ENCODE measurements at places on chromosomes 1 and 21.

- DNase-seq, result no peak
These were observed 69.5 kb downstream of the RHOU start for GRCh38 chr1:228804640-228805413.

DNA sequence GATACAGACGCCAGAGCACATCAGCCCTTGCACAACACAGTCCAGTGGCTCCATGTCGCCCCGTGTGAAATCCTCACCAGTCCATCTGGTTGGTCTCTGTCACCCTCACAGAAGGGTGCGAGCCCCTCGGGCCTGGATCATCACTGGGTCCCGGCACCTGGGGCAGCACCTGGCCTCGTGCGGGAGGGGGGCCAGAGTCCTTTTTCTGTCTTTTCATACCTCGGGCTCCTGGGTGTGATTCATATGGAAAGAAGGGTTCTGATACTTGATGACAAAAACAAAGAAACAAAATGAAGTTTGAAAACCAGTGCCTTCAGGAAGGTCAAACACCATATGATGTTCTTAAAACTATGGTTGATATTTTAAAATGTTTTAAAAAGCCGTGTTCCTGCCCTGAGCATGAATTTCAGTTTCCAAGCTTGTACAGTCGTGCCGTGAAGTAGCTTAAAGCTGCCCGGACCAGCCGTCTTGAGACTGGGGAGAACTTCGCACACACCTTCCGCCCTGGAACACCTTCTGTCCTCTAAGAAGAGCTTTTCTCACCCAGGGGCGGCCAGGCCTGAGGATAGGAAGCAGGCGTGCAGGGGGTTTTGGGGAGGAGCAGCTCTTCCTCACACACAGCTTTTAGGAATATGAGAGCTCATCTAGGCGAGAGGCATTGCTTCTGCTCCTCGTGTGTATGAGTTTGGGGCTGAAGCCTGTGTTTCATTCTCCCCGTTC is 35.2 kb downstream of the SLC37A1 start:
- DNase-seq, result no peak

DNA sequence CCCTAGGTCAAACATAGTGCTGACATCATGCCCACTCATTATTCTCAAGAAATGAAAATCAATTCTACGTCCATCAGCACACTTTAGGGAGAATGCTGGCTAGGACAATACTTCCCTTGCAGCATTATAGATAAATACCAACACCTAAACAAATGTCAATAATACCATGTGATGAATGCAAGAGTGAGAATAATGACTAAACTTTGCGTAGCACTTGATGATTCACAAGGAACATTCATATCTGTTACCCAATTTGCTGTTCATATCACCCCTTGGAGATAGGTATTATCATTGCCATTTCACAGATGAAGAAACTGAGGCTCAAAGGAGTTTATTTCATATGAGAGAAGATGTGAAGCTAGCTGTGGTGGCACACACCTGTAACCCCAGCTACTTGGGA is 24.8 kb upstream of the EPS15 start:
- DNase-seq, result no peak

DNA sequence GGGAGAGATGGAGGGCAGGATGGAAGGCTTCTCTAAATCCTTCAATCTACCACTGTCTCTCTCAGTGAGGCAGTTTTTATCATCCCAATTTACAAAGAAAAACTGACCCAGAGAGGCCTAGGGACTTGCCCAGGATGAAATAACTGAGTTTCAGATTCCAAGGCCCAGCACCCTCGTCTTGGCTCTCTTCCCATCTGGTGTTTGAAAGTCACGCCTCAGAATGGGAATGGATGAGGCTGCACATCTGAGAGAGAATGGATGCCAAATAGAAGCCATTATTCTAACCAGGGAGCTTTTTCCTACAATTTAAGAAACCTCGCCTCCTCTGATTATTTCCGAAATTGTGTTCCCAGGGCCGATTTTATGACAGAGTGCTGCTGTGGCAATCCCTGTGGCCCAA is 10.6 kb upstream of the KCNN3 start:
- DNase-seq, result no peak

- DNase-seq, result no peak
These were observed 59.6 kb downstream of the CAPZB start for GRCh38 chr1:19425646-19426239.

Data from ACHN (cell line).